COR-L47 (cell line): ENCODE measurements at places on chromosomes 2 and 18.

DNA sequence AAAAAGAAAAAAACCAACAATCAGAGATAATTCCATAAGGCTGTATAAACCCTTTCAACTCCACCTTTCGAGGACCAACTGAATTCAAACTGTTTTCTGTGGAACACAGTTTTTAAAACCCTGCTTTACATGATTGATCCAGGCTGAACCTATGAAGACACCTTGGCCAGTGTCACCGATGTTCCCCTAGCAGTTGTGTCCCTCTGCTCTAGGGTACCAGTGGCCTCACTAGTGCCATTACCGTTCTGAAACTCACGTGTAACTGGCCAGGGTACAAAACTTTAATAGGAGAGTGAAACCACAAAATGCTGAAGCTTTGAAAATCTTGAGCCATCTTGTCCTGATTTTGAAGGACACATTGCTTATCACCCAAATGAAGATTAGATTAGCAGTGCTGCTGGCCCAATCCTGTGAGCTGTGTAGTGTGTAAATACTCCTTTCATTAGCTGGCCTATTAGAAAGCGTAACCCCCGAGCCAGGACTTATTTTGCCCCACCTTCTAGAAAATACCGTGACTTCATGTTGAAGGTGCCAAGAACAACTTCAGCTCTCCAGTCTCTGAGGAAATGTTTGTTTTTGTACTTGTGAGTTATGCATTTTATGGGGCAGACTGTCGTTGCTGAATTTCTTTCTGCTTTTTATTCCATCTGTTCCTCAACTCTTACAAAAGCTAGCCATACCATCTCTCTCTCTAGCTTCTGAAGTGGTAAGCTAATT is 147.8 kb upstream of the MAP3K20 start:
- DNase-seq: no peak

GRCh38 chr2:233934524-233934923 is 17.4 kb downstream of the TRPM8 start:
- DNase-seq: no peak

- no peak for DNase-seq
These were observed 310.2 kb upstream of the FIGN start for GRCh38 chr2:164046040-164046439.

DNA sequence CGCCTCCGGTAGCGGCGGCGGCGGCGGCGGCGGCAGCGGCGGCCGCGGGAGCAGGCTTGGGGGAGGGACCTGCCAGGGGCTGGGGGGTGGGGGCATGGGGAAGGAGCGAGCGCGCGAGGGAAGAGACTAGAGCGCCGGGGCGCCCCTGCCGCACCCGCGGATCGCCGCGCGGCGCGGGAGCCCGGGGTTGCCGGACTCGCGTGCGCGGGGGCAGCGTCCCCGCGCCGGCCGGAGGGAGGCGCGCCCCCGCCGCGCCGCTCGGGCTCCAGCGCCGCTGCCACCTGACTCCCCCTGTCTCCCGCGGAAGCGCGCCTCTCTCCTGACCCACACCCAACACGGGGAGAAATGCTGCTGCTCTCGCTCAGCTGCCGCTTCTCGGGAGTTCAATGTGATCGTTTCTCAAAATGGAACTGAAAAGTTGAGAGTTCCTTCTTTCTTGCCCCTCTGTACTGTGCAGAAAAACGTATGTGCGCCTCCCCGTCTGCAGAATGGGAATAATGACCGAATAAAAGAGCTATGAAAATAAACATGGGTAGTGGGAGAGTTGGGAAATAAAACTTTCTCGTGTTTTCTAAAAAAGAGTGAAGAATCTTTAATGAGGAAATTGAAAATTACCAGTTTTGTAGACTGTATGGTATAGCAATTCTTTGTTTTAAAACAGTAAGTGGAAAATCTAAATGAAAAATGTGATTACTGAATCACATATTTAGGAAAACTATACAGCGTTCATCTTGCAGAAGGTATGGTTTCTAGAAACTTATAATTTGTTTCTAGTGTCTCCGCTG is 455 bp upstream of the TLK1 start:
- DNase-seq: peak; percentile 83

DNA sequence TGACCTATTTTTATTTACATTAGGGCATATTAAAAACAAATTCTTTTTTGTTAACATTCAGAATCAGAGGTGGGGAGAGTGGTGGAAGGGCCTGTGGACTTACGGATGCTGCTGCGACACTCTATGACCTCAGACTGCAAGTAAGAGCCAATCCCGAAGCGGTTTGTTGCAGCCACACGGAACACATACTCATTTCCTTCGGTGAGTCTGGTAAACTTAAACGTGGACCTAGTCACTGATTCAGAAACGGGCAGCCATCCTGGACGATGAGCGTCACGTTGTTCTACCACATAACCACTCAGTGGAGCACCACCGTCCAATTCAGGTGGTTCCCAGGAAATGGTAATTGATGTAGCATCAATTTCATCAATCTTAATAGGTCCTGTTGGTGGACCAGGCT is 61.9 kb downstream of the PLEKHA3 start:
- DNase-seq: no peak

GRCh38 chr18:9587924-9588323 is 26.4 kb downstream of the PPP4R1 start:
- DNase-seq: no peak

- DNase-seq: no peak
These were observed 227.2 kb downstream of the PHLPP1 start for GRCh38 chr18:62942578-62942977.

DNA sequence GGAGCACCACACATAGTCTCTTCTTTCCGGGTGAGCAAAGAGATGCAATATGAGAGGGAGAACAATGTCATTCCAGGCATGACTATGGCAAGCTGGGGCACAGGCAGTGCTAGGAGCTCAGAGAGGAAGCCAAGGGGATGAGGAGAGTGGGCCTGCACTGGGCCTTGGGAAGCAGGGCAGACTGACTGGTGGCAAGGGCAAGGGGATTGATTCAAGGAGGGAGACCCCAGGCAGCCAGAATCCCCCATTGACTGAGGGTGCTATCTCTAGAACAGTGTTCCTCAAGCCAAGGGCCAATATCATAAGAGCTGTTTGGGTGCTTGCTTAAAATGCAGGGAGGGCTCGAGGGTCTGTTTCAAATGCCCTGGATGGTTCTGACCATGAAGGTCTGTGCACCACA is 36.1 kb downstream of the MARCO start:
- no peak for DNase-seq

DNA sequence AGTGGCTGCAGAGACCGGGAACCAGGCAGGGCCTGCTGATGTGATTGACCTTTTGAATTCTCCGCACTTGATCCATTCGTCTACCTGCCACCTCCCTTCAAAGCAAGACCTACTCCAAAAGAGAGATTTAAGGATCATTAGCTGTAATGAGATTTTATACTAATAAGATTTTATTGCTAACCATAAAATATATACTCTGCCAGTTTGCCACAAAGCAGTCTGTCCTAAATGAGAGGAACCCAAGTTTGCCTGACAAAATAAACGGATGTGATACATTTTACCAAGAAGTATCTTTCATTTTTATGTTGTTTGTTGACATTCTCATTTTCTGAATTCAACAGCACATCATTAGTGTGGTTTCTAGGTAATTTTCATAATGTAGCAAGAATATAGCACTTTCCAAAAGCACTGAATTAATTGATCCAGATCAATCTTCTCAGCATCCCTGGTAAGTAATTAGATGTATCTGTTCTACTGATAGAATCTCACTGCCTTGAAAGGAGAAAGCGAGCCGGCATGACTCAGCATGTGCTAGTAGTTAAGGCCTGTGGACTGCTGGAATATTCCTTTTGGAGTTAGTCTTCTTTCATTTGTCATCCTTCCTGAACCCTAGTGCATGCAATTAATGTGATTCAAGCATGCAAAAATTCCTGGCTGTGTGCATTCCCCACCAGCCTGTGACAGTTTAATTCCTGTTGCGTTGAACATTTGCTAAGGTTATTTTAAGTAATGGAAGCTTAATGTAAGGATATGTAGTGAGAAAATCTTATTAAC is 128.5 kb downstream of the ARL6IP6 start:
- no peak for DNase-seq

GRCh38 chr2:127000194-127000593 is 101.5 kb downstream of the TEX51 start:
- no peak for DNase-seq

DNA sequence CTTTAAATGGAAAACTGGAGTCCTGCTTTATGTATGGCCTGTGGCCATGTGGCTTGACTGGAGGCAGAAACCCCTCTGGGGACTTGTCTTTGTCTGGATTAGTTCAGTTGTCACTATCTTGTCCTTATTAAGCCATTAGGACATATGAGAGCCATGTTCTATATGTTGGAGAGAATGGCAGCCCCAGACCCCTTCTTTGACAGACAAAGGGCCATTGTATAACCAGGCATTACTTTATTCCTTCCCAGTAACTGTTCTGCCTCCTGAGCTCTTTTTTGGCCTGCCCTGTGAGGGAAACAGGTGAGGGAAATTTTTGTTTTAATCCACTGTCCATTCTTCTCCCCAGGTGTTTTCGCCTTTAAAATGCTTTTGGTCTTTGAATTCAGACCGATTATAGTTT is 43.3 kb downstream of the FSHR start:
- DNase-seq: no peak

DNA sequence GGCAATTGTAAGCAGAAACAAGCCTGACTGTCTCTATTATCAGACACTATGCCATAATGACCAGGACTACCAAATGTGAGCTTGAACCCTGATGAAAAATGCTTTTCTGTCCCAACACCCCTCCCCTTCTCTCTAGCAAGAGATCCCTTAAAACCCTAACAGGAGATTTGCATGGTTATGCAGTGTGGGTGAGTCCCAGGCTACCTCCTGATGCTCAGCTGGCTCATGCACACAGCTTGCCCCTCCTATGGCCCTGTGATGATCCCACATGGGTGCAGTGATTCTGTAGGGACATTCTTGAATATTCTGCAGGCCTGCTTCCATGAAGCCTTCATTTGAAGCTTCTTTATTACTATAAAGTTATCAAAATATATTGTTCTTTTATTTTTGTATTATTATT is 357.4 kb downstream of the AKAIN1 start:
- DNase-seq: no peak
